Mesenteric fat pad (tissue), 1 donor: ENCODE measurements at places on chromosomes 3 and 15. TPM values are rescaled to one million over a fixed set of nuclear protein-coding genes. Genes with fewer than 3 reads are reported as not detected.

DNA sequence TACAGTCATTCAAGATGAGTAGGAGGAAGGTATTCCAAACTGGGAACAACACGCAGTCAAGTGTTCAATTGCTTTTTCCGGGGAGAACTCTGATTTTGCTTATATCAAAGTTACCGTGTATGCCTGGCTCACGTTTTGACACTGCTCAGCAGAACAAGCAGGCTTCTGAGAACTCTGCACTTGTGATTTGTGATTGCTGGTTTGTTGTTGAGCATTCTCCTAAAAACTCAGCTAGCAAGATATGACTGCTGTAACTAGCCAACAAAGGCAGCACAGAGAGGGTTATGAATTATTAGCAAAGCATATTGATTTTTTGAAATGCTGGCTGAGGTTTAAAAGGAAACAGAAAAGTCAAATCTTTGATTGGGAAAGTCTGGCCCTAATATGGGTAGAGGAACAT lies 151.7 kb downstream of the ZPLD1 start:
- DNase-seq: no peak

DNA sequence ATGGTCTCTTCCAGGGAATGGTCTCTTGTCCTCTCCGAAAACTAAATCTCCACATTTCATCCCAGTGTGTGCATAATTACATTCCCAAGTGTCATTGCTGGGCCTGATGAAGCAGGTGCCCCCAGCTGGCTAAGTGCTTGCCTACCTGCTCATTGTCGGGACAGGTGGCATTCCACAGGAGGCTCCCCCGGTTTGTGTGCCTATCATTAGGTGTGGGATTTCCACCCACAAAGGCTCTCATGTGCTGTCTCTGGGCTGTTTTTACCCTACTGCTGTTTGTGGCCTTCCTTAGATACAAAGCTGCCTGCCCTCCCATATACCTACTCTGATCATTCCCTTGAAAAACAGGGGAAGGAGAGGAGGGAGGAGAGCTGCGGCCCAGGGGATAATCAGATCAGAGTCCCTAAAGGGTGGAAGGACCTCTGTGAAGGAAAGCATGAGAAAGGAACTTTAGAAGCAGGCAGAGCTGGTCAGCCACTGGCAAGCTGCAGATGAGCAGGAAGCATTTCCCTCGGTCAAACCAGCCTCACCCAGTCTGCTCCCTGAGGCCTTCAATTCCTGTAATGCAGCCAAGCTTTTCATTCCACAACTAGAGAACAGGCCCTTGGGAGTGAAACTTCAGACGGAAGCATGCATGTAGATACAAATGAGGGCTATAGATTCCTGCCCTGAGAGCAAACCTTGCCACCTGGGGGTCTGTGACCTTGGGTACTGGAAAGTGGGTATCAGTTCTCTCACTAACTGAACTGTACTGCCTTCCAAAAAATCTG lies 60.7 kb upstream of the HEG1 start:
- DNase-seq: no peak

Gene LRRC3B
- total RNA-seq: not detected

GRCh38 chr3:49445391-49445790 lies 16.3 kb upstream of the NICN1 start:
- DNase-seq: no peak

Gene DNASE1L3
- total RNA-seq: 5.1 TPM

DNA sequence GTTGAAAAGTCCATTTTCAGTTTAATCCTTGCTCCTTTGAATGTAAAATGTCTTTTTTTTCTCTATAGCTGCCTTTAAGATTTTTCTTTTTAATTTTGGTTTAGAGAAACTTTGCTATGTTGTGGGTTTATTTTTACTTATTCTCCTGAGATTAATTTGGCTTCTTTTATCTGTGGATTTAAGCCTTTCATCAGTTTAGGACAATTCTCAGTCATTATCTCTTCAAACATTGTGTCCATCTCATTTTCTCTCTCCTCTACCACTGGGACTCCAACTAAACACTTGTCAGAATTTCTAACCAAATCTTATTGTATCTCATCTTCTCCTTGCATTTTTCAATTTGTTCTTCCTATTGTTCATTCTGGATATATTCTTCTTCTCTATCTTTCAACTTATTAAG lies 12.4 kb upstream of the ITGA11 start:
- DNase-seq: no peak

GRCh38 chr15:81378443-81378842 lies 4.4 kb upstream of the TMC3 start:
- no peak for DNase-seq

DNA sequence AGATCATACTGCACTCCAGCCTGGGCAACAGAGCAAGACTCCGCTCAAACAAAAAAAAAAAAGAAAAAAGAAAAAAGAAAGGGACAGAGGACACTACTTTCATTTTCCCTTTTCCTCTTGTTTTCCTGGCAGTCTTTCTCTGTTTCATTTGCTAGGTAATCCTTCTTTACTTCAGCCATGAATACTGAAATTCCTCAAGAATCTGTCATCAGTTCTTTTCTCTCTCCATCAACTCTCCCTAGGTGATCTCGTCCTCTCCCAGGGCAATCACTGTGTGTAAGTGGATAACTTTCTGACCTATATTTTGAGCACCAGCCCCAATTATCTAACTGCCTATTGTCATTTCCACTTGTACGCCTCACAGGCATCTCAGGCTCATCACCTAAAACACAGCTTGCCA lies 51.5 kb downstream of the TTC23 start:
- DNase-seq: no peak

Gene VWA5B2
- not detected for total RNA-seq

Gene SEMA4B
- 15.8 TPM for total RNA-seq

GRCh38 chr3:101943029-101943428 lies 93.7 kb downstream of the NFKBIZ start:
- DNase-seq: no peak

- DNase-seq: no peak
Observed at GRCh38 chr15:48315041-48315440, 16.2 kb upstream of the DUT start.

Gene C3orf18
- total RNA-seq: 8.9 TPM
